ENCODE measurements at places on chromosomes 12 and 14.

DNA sequence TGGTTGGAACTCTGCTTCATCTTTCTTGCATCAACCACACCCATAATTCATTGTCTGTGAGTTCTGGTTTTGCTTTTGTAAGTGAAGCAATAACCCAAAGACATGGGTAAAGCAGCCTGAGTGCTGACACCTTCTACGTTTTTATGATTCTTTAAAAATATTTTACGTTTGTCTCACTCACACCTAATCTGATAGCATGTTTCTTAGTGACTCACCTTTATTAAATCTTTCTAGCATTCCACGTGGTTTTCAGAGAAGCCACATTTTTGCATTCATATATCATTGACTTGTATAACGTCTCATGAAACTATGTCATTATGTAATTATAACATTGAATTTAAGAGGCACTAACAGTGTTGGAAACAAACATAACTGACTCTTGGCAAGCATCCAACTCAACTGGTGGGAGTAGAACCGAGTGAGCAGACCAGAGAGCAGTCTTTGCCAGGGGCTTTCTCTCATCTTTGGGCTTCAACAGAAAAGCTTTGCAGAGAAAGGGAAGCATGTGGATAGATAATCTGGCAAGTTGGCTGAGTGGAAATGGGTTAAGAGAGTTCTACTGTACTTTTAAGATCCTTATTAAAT lies 118.8 kb downstream of the TPH2 start:
- DNase-seq: no peak

GRCh38 chr14:50087341-50088116 lies 28.8 kb downstream of the VCPKMT start:
- DNase-seq: no peak

GRCh38 chr14:79881299-79881698 lies 330.0 kb downstream of the DIO2 start:
- no peak for DNase-seq

DNA sequence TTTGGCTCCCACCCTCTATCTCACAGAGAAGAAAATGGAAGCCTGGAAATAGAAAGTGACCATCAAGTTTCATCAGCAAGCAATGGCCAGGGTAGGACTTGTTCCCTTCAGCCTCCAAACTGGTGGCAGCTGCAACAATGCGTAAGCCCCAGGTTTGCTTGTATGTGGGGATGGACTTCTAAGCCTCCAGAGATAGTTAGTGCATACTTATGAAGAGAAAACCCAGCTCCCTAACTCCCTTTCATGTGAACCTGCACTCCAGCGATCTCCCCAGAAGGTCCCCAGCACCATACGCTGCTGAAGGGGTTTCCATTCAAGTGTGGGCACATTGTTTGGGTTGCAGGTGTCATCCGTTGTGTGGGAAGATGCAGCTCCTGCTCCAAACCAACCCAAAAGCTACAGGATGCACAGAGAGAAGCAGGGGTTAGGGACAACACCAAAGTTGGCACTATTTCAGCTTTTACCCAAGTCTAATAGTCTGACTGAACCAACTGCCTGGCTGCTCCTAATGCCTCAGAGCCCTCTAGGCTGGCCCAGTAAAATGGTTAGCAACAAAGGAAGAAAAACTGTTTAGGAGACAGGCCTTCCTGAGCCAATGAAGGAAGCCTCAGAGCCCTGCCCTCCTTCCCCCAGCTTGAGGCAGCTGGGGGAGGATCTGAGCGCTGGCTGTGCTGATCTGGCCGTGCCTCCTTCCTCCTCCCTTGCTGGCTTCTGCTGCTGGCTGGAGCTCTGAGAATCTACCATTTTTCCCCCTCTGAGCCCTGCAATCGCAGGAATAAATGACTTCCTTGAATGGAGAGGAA lies 12.3 kb downstream of the ZFP36L1 start:
- no peak for DNase-seq

DNA sequence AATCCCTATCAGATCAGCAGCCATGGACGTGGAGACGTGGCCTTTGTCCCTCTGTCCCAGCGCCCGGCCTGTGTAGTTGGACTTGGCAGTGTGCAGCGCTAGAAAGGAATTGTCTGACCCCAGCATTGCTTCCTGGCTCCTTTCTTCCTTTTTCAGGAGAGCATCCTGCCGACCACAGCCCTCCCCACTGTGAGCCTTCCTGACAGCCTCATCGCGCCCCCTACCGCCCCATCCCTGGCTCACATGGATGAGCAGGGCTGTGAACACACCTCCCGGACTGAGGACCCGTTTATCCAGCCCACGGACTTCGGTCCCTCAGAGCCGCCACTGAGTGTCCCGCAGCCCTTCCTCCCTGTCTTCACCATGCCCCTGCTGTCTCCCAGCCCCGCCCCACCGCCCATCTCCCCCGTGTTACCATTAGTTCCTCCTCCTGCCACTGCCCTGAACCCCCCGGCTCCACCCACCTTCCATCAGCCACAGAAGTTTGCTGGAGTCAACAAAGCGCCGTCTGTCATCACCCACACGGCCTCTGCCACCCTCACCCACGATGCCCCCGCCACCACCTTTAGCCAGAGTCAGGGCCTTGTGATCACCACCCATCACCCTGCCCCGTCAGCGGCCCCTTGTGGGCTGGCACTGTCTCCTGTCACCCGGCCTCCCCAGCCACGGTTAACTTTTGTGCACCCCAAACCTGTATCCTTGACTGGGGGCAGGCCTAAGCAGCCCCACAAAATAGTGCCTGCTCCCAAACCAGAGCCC lies 40.6 kb downstream of the IL31 start:
- no peak for DNase-seq

- no peak for DNase-seq
Measured at GRCh38 chr12:91055976-91056375, 1.8 kb downstream of the KERA start.

GRCh38 chr12:88328090-88328489 lies 186.0 kb downstream of the TMTC3 start:
- DNase-seq: no peak

- no peak for DNase-seq
Measured at GRCh38 chr14:105845725-105846309, 319.4 kb downstream of the TMEM121 start.

- no peak for DNase-seq
Measured at GRCh38 chr14:104072586-104072985, 12.9 kb upstream of the ASPG start.

DNA sequence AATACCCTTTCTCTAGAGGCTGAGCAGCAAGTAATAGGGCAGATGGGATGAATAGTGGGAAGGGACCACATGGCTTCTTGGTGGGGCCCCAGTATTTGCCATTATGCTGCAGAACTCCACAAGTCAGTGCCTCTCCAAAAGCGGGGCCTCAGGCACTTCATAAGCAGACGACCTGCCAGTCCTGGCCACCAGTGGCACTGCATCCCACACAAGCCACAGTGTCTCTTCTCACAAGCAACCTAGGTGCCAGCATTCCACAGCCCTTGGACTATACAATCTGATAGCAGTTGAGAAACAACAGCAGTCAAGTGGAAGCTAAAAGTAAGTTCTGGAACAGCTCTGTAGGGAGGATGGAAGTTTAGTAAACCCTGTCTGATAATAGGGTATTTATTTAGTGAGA lies 4.2 kb upstream of the SLC8A3 start:
- no peak for DNase-seq

- DNase-seq: no peak
Measured at GRCh38 chr14:87113286-87113685, 879.7 kb downstream of the GALC start.

- no peak for DNase-seq
Measured at GRCh38 chr12:51763743-51764142, 84.8 kb downstream of the FIGNL2 start.

GRCh38 chr12:116142936-116143898 lies 134.3 kb downstream of the MED13L start:
- no peak for DNase-seq

GRCh38 chr12:54376596-54376995 lies 7.9 kb downstream of the ZNF385A start:
- DNase-seq: no peak

GRCh38 chr12:77907936-77908335 lies 77.2 kb downstream of the NAV3 start:
- DNase-seq: no peak

DNA sequence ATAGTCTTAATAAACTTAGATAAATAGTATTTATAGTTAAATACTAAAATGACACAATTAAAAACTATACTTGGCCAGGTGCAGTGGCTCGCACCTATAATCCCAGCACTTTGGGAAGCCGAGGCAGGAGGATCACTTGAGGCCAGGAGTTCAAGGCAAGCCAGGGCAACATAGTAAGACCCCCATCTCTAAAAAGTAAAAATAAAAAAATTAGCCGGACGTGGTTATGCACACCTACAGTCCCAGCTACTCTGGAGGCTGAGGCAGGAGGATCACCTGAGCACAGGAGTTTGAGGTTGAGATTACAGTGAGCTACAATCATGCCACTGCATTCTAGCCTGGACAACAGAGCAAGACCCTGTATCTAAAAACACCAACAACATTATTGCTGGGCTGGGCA lies 16.0 kb downstream of the CINP start:
- no peak for DNase-seq

DNA sequence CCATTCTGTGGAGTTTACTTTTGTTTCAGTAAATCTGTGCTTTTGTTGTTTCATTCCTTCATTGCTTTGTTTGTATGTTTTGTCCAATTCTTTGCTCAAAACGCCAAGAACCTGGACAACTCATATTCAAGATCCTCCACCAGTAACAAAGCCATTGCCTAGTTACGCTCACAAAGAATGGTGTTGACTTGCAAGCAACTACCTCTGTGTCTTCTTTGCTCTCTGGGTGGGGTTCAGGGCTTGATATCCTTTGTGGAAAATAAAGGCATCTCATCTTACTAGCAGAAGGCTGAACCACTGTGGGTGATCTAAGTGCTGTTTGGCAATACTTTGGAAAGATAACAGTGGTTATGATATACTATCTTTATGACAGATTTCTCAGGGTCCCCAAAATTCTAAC lies 233.4 kb upstream of the ABCD2 start:
- no peak for DNase-seq

GRCh38 chr12:93896427-93896826 lies 219.3 kb downstream of the CRADD start:
- DNase-seq: no peak

DNA sequence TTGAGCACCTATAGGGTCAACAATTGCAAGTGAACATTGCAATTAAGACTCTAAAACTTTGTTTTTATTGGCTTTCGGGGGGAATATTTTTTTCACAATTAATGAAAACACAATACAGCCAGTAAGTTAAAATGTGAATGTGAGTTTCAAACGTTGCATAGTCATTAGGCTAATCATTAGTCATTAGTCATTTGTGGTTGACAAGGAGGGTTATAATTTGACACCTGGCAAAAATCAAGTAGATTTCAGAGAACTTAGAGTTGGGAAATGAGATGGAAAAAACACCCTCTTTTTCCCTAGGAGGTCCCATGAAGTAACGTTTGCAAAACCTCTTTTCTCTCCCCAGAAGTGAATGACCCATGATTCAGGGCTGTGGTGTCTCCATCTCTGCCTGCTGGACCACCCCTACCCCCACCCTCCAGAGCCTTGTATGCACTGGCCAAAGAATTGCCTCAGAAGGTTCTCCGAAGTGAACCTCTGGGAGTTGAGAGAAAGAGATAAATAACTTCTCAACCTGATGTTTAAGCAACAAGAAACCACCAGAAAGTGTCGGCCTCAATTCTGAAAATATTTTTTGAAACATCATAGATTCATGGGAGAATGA lies 196.3 kb downstream of the PAX9 start:
- DNase-seq: no peak

DNA sequence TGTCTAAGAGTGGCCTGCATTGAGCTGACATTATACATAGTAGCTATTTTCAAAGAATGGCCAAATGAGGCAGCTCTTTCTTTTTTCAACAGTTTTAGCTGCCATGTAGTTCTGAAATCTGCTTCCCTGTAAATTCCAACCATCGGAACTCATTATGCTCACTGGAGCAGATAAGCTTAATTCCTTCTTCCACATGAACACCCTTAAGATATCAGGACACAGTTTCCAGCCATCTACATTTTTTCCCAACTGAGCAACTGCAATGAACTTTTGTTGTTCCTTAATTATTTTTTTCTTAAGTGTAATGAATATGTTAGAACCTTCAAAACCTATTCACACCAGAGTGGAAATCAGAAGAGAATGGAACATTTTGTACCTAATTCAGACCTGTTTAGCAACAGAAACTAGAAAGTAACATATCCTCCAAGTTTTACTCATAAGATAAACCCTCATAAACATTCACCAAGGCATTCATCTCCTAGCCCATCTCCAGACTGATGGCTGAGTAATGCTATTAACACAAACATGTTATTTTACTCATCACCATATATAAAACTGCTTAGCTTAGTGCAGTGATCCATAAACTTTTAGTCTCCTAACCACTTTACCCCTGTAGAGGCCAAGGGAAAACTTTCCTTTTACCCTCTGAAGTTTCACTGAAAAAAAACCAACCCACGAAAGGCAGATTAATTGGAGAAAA lies 296.1 kb upstream of the SYT1 start:
- peak; percentile 8 for DNase-seq

- no peak for DNase-seq
Measured at GRCh38 chr12:52600941-52601481, at the start of gene KRT72. TSS of gene KRT72 (minus strand) at chr12:52601463. CDS start at chr12:52601452, 11 bp downstream.

DNA sequence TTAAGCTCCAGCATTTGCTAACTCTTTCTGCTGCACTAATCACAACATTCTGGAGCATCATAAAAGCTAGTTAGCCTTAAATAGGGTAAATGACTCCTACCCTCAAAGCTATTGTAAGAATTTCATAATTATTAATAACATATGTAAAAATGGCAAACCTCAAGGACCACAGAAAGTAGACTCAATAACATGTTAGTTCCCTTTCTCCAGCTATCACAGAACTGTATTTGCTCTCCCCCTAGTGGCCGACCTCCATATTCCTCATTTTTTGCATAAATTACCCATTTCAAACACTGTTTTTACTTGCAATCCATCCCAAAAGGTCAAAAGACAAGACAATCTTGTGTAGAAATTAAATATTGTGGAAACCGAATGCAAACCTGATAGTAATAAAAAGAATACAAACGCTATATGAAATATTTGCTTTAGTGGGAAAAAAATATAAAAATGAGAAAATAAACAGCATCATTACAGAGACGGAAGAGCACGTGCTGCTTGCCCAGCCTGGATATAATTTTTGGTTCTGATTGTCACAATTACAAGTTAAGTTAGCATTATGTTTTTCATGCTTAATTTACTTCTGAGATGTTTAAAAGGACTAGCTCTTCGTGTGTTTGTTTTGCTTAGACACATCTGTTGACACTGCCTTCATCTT lies 97.9 kb downstream of the RERGL start:
- peak; percentile 7 for DNase-seq

- no peak for DNase-seq
Measured at GRCh38 chr12:75936515-75937440, 94.8 kb downstream of the PHLDA1 start.

- DNase-seq: no peak
Measured at GRCh38 chr14:75196468-75196867, 20.1 kb upstream of the TMED10 start.

DNA sequence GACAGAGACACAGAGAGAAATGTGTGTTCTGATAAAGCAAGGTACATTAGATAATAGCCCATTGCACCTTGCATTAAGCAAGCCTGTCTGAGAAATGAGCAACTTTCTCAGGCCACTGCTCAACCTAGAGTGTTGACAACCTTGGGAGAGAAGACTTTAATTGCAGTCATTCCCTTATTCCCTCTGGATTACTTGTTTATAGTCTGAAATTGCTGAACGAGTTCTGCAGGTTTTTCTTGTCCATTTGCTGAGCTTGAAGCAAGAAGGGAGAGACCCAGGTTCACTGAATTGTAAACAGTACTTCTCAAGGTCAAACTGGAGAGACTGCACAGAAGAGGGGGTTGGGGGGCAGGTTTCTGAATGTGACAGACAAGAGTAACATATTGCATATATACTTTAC lies 159.4 kb upstream of the PLEKHG7 start:
- DNase-seq: no peak
